ENCODE measurements at places on chromosomes 1 and 21. TPM values are rescaled to one million over a fixed set of nuclear protein-coding genes. Genes with fewer than 3 reads are reported as not detected.

DNA sequence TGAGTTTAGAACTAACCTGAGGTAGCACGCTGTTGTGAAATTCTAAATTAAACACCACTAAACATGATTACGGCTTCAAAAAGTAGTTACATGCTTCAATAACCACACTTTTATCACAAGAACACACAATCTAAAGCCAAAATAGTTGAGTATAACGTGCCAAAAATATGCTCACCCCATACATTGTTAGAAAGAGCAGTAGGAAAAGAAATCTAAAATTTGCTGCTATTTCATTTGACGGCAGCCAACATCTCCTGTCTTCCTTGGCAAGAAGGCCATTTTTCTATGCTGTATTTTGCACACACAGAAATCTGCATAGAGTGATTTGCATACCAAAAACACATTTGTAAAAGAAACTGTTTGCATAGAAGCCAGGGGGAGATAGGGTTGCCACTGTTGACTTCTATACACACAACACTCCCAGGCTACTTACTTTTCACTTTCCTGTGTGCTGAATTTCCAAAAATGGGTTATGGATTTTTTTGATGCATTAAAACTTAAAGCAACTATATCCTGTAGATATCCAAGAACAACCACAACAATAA lies 42.9 kb upstream of the DMRTB1 start:
- DNase-seq = no peak

DNA sequence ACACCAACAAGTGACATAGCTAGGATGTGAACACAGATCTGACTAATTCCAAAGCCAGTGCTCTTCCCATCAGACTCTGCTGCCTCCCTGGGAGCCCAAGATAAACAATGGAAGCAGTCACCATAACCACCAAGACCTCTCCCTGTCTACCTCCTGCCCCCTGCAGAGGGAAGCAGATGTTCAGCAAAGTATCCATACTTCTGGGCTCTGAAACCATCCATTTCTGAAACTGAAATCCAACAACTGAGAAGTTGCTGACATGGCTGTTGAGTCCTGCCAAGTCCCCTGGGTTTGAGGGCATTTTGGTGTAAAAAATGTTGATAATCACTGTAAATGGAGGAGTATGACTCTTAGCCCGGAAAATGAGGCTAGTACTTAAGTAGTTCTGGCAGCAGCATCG lies 102.1 kb downstream of the TYW3 start:
- DNase-seq = no peak

GRCh38 chr1:198959032-198959431 lies 320.2 kb downstream of the PTPRC start:
- no peak for DNase-seq

- DNase-seq = no peak
Measured at GRCh38 chr1:165678509-165678908, 19.9 kb downstream of the ALDH9A1 start.

DENND2C gene
- polyA plus RNA-seq = 10.1 TPM

KRTAP13-3 gene
- polyA plus RNA-seq = not detected
